Umbilical cord (tissue), 2 donors: ENCODE measurements at places on chromosomes 5 and 9.

DNA sequence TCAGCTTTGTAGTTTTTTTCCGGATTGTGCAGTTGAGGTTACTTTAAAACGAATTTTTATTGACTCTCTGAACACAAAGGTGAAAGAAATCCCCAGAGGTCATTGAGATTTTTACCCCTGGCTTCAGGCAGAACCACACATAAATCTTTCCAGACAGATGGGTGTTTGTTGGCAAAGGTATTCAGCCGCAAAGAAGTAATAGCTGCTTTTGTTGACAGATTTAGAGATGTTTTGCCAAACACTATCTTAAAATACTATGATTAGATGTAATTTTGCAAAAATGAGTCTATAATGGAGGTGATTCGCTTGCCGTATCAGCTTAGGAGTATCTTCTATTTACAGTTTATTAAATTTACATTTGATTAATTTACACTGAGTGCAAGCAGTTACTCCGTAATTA lies 418.3 kb upstream of the CLINT1 start:
- DNase-seq: no peak

- no peak for DNase-seq
Observed at GRCh38 chr5:60208716-60209115, 315.2 kb upstream of the PDE4D start.

DNA sequence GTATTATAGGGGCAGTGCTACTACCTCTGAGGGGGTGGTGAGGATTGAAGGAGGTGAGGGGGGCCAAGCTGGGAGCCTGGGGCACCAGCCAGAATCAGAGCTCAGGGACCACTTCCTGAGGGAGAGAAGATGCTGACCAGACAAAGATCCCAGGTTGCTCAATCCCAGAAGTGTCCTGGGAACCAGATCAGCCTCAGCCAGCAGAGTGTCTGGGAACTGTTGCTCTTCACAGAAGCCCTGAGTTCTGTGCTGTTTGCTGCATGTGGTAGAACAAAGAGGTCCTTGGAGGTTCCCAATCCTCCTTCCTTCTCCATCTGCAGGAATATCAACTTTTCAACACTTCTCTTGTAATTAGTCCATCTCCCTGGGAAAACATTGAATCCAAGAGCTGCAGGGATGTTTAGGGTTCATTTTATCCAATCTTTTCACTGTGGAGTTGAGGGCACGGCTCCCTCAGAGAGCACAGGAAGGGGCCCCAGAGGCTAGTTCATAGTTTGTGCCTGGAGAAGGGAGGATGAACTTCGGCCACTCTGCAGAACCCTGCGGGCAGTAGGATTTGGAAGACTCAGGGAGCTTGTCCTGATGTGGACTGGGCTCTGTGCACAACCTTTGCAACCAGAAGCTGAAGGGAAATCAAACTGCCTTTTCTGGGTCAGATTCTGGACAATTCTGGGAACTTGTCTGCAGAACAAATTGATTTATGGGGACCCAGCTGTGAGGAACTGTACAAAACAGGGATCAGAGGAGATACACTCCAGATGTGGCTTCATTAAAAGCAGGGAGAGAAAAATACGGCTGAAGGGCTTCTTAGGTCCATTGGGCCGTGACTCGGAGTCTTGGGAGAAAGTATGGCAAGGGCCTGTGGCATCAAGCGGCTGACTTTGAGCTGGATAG lies 57.1 kb downstream of the GALNT12 start:
- peak; percentile 84 for DNase-seq

- DNase-seq: no peak
Observed at GRCh38 chr9:112327718-112328450, 5.5 kb downstream of the PTBP3 start.

- DNase-seq: no peak
Observed at GRCh38 chr9:137750566-137750965, 127.0 kb upstream of the CACNA1B start.

GRCh38 chr9:122334916-122335315 lies 35.9 kb upstream of the PTGS1 start:
- no peak for DNase-seq

DNA sequence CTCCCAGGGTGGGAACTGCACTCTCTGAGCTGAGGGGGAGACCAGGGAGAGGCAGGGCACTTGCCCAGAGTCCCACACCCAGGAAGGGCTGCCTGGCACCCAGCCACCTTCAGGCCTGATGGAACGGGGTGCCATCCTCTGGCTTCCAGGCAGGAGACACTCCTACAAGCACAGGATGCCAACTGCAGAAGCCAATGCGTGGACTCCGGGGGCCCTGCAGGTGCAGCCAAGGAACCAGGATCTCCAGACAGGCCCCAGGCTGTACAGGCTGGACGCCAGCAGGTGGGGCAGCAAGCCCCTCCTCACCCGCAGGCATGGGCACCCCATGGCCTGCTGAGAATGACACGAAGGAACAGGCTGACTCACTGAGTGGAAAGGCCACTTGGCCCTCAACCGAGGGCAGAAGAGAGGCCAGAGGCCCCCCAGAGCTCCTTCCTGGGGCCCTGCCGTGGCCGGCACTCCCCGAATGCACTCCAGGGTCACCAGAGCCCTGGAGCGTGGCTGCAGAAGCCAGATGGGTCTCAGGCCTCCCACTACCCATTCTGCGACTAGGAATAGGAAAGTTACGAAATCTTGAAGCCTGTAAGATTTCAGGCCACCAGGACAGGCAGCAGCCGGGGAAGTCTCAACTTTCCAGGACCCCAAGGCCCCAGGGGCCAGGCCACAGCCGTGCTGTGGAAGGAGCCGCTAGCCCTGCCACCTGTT lies 15.7 kb downstream of the NACC2 start:
- DNase-seq: no peak

DNA sequence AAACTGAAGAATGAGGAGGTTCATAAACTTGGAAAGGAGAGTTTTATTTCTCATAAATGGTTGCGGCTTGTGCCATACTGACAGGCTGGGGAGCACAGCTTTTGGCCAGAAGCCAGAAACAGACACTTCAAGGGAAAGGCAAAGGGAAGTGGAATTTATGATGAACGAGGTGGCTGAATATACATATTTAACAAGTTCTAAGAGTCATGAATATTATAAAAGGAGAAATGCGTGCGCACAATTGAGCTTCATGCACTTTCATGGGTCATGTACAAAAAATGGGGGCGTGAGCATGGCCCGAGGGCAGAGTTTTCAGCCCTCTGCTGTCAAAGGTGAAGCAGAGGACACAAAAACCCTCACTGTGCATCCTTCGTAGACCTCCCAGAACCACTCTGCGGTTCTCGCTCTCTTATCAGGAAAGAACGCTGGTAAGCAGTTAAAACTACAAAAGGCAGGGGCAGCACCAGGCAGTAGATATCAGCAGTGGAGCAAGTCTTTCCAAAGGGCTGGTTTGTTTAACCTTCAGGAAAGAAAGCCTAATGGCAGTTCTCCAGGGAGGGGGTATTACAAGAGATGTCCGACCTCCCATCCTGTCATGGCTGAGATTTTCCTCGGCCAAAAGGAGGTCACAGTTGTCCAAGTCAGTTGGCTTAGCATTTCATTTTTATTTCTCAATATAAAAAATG lies 29.0 kb downstream of the AUH start:
- DNase-seq: peak; percentile 35

- no peak for DNase-seq
Observed at GRCh38 chr9:5438301-5439162, 807 bp upstream of the PLGRKT start.

DNA sequence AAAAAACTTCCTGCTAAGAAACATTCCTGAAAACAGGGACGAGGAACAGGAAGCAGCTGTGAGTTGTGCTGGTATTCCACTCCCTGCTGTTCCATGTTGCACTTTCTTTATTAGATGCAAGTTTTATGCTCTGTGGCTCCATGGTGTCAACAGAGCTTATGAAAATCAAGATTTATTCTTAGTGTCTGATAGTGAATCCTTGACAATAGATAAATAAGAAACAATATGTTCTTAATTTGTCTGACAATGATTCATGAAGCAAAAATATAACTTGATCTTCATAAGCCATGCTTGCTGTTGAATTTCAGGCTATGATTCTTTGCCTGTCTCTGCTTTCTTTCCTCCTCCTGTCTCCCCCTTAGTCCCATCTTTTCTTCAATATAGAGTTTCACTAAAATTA lies 119.6 kb downstream of the DROSHA start:
- DNase-seq: peak; percentile 16

DNA sequence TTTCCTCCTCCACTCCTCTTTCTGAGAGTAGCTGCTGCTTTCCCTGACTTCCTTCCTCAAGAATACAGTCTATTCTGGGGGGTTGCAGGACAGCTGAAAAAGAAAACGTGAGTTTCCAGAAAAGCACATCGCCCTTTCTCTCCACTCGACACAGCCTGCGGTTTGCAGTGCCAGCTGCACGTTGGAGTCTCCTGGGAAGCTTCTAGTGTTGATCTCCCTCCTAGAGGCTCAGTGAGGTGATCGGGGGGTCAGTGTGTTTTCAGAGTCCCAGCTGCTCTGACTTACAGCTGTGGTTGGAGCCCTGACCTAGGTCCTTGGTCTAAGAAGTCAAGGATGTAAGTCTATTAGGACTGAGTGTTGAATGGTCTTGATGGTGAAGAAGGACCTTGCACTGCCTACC lies 25.0 kb upstream of the SUSD3 start:
- DNase-seq: peak; percentile 22

GRCh38 chr5:35094948-35095347 lies 47.2 kb upstream of the AGXT2 start:
- peak; percentile 83 for DNase-seq

GRCh38 chr9:100100146-100100667 lies 1.2 kb downstream of the INVS start:
- DNase-seq: no peak

- peak; percentile 88 for DNase-seq
Observed at GRCh38 chr9:127568971-127569885, 42.8 kb upstream of the STXBP1 start.

DNA sequence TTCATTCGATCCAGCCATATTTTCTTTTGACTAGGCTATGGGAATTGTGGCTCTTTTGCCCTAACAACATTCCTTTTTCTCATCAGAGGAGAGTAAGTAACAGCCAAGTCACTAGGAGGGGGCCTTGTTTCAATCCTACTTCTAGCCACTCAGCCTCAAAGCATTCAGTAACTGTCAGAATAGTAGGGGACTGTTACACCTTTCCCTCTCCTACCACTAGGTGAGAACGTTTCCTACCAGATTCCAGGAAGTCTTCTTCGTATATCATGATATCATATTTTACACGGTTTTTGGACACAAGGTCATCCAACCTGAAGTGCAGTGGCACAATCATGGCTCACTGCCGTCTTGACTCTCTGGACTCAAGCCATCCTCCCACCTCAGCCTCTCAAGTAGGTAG lies 171.3 kb upstream of the CDH12 start:
- DNase-seq: no peak

GRCh38 chr5:55934115-55934613 lies 60.6 kb downstream of the IL6ST start:
- no peak for DNase-seq

- DNase-seq: peak; percentile 77
Observed at GRCh38 chr5:172833686-172834414, at the start of gene ERGIC1. TSS of gene ERGIC1 (plus strand) at chr5:172834251. CDS start at chr5:172834414, 163 bp downstream.

- no peak for DNase-seq
Observed at GRCh38 chr5:27341342-27341741, 303.0 kb upstream of the CDH9 start.

DNA sequence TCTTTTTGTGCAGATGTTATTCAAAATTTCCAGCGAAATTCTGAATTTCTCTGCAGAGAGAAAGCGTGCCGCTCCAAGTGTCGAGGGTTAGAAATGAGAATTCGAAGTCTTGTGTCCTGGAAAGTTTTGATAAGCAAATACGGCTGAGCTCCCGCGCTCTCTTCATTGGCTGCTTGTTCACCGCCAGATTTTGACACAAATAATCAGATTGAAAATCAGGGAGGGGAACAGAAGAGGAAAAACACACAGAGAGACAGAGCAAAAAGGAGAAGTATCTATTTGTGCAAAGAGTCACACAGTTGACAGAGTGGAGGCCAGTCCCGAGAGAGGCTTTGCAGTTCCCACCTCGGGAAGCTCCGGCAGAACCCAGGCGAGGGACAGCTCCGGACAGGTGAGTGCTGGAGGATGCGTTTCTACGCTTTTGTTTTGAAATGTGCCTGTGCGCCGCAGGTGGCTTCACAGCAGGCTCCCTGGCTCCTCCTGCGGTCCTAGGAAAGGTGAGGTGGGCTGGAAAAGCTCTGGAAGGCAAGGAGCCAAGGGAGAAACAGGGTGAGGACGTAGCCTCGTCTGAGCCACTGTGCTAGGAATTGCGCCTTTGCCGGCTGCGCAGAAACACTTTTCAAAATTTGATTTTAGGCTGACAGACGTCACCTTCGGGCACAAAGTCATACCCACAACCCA lies at the start of gene GFI1B:
TSS of gene GFI1B (plus strand) at position 244 of the 681 bp plus-strand sequence. CDS start 7,985 bp downstream, outside the sequence.
- no peak for DNase-seq

DNA sequence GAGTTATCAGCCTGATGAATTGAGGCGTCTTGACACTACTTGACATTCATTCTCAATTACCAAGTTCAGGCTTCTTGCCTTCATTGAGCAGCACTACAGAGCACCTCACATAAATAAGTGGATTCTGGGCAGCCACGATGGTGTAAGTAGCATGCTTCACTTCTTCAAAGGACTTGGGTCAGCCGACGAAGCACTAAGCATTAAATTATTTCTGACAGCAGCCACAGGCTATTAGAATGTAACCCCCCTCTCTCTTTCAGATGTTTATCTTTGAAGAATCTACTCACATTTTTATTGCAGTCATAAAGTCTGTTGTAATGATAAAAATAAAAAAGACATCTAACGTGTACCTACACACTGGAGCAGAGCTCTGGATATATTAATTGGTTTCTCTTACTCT lies 45.9 kb upstream of the VPS13A start:
- no peak for DNase-seq

DNA sequence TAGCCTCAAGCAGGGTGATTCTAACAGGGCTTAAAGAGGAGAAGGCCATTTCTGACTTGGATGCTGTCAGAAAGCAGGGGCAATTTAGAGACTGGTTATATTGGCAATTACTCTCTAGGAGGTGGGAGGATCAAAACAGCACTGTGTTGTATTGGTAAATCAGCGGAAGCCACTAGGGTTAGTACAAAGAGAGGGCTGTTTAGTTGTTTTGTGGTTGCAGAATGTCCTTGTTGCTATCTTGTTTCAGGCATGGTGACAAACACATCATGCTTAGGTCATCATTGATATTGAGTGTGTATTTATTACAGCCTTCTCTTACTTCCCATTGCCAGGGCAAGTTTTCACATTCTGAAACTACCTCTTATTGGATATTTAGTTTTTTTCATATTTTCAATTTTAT lies 165.3 kb downstream of the TAF11L14 start:
- DNase-seq: no peak

- DNase-seq: no peak
Observed at GRCh38 chr9:116479967-116480366, 207.1 kb upstream of the TRIM32 start.

DNA sequence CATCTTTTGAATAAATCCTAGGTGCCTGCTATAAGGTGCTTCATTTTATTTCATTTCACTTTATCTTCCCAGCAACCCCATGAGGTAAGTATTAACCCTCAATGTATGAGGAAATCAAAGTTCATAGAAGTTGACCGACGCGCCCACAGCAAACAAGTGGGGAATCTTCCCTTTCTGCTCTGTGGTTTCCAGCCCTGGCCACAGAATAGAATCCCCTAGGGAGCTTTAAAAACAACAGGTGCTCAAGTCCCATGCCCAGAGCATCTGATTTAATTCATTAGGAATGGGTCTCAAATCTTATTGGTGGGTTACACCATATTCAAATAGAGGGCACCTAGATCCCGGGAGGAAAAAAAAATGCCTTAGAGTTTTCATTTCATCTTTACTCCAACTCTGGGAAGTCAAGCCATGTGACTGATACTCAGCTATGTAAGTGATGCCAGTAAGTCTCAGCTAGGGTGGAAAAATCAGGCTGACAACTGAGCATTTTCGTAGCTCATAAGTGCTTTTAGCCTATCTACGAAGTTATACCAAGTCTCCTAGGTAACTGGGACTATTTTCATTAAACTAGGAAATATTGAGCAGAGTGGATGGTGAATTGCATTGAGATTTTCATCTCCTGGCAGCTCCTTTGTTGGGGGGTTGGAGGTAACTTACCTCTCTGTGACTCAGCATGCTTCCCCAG lies 353.4 kb upstream of the SLC30A5 start:
- DNase-seq: no peak
